ENCODE measurements at places on chromosomes 6 and 20.

DNA sequence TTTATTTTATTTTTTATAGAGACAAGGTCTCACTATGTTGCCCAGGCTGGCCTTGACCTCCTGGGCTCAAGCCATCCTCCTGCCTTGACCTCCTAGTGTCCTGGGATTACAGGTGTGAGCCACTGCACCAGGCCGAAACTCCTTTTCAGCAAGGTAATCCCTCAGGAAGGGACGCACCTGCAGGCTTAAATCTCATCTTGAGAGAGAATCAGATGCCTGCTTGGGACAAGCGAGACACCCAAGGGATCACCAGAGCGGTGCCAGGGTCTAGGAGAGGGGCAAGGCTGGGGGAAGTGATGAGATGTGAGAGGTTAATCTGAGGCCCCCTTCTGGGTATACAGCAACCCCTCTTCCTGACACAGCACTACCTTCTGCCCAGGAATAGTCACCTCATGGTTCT lies 4.0 kb upstream of the ATP9A start:
- DNase-seq, result no peak
- peaks cover 21% of the 10 kb centered on the region for H3K27me3 ChIP-seq
- peaks cover 7% of the 10 kb centered on the region for H3K4me1 ChIP-seq
- H3K27ac ChIP-seq, result no peak overlapping the region
- H3K4me3 ChIP-seq, result no peak overlapping the region

GRCh38 chr6:91812596-91813274 lies 1225.9 kb upstream of the MAP3K7 start:
- H3K4me1 ChIP-seq, result no peaks in the 10 kb centered on the region
- no peaks in the 10 kb centered on the region for H3K27me3 ChIP-seq
- no peak for DNase-seq
- no peaks in the 10 kb centered on the region for H3K36me3 ChIP-seq

DNA sequence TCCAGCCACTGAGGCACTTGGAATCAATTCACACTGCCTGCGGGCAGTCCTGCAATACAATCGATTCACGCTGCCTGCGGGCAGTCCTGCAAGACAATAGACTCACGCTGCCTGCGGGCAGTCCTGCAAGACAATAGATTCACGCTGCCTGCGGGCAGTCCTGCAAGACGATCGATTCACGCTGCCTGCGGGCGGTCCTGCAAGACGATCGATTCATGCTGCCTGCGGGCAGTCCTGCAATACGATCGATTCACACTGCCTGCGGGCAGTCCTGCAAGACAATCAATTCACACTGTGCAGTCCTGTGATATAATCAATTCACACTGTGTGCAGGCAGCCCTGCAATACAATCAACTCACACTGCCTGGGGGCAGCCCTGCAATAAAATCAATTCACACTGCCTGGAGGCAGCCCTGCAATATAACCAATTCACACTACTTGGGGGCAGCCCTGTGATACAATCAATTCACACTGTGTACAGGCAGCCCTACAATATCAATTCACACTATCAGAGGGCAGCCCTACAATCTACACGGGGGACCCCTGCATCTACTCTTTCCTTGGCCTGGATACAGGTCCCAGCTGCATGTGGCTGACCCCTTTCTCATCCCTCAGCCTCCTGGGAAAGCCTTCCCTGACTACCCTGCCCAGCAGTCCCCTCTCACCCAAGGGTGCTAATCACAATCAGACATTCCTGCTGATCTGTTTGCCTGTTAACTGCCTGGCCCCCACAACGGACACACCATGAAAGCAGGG lies 10.4 kb downstream of the TAF4 start:
- peaks cover 2% of the 10 kb centered on the region for H3K36me3 ChIP-seq
- H3K4me1 ChIP-seq, result peaks cover 26% of the 10 kb centered on the region
- no peak overlapping the region for H3K27ac ChIP-seq
- no peak overlapping the region for H3K4me3 ChIP-seq
- no peak for DNase-seq

DNA sequence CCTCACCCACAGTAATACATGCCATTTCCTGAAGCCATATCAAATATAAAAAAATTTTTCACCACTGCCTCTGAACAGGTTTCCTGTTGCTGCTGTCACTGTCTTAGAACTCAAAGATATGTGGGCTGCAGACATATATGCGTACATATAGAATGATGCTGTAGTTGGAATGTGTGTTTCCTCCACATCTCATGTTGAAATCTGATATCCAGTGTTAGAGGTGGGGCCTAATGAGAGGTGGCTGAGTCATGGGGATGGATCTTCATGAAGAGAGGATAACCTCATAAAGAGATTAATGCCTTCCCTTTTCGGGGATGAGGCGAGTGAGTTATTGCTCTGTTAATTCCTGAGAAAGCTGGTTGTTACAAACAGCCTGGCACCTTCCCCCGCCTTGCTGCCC lies 7.7 kb upstream of the SCP2D1 start:
- H3K36me3 ChIP-seq, result no peaks in the 10 kb centered on the region
- peaks cover 3% of the 10 kb centered on the region for H3K4me1 ChIP-seq
- no peak overlapping the region for H3K4me3 ChIP-seq
- DNase-seq, result no peak
- no peak overlapping the region for H3K27ac ChIP-seq

DNA sequence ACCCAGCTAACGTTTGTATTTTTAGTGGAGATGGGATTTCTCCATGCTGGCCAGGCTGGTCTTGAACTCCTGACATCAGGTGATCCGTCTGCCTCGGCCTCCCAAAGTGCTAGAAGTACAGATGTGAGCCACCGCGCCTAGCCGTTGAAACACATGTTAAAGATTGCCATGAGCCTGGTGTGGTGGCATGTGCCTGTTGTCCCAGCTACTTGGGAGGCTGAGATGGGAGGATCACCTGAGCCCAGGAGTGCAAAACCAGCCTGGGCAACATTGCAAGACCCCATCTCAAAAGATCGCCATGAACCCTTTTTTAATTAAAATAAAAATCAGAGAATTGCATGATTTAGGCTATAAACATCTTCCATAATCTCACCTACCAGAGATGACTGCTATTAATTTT lies 2.7 kb downstream of the EFCAB8 start:
- peaks cover 8% of the 10 kb centered on the region for H3K36me3 ChIP-seq
- H3K27ac ChIP-seq, result no peak overlapping the region
- peaks cover 8% of the 10 kb centered on the region for H3K4me1 ChIP-seq
- H3K27me3 ChIP-seq, result no peaks in the 10 kb centered on the region
- no peak overlapping the region for H3K4me3 ChIP-seq

DNA sequence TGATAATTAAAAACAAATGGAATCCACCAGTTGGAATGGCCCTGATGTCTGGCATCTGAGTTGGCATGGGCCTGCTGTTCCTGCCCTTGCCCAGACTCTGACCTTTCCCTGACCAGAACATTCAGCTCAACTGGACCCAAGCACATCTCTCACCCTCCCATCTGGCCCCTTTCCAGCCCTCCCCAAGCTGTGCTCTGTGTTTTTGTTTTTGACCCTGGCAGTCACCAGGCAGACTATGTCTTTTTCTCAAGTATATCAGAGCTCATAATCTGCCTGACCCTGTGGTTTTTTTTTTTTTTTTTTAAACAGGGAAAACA lies 117.6 kb downstream of the TRDN start:
- H3K27ac ChIP-seq, result no peak overlapping the region
- no peak overlapping the region for H3K4me3 ChIP-seq
- no peak for DNase-seq
- H3K4me1 ChIP-seq, result no peaks in the 10 kb centered on the region
